Tibial nerve (tissue), 4 donors: ENCODE measurements at places on chromosomes 5 and 9. TPM values are rescaled to one million over a fixed set of nuclear protein-coding genes. Genes with fewer than 3 reads are reported as not detected.

ISCA1 gene
- total RNA-seq: 21.2 TPM

SLC6A7 gene
- not detected for total RNA-seq

FBP2 gene
- total RNA-seq: not detected

CDKN2A gene
- 3.0 TPM for total RNA-seq

GDA gene
- not detected for total RNA-seq

NEUROG1 gene
- not detected for total RNA-seq

SLCO4C1 gene
- not detected for total RNA-seq

PCDHA10 gene
- total RNA-seq: 3.1 TPM

- DNase-seq: no peak
Measured at GRCh38 chr9:100058699-100059579, 39.9 kb downstream of the ERP44 start.

- DNase-seq: no peak
Measured at GRCh38 chr9:70924380-70924779, 197.0 kb downstream of the TRPM3 start.

GRCh38 chr9:129962889-129963703 is 79.9 kb downstream of the FNBP1 start:
- DNase-seq: peak; percentile 64

DNA sequence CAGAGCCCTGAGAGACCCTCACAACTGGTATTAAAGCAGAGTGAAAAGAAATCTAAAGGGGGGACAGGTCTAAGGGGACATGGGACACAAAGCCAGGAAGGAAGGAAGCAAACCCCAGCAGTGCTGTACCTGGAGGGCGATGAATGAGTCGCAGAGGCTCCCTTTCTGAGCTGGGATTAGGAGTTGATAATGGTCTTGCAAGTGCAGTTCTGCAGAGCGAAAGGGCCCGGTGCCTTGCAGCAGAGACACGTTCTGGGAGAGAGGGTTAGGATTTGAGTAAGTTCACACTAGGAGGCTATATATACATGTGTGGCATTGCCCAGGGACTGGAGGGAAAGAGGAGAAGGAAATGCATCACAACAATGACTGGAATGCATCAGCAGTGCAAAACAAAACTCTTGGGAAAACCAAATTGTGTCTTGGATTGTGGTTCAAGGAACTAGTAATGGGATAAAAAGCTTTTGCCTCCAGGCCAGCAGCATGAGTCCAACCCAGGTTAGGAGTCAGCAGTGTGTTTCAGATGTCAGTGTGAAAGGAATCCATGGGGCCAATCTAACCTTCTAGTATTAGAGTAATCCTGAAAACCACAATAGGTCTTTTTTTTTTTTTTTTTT is 38.8 kb upstream of the LIFR start:
- DNase-seq: no peak

DNA sequence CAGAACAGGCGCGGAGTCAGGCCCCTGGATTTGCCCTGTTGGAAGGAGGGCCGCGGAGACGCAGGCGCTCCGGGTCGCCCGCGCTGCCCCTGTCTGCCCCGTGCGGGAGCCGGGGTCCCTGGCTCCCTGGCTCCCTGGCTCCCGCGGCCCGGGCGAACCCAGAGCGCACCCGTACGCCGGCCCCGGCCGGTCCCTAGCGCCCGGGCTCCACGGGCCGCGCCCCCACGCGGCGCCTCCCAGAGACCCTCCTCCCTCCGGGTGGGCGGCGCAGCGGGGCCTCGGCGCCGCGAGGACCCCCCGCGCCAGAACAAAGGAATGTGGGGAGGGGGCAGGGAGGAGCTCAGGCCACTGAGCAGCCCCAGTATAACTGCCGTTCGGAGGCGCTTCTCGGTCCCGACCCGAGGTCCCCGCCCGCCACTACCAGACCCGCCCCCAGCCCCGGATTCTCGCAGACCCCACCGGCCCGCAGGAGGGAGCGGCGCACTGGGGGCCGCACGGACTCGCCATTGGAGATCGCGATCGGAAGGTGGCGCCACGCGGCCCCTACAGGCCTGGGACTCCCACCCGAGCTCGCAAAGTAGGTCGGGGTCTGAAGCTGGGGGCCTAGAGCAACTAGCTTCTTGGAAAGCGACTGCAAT is 2.4 kb downstream of the NFIL3 start:
- no peak for DNase-seq

GRCh38 chr5:94180761-94181160 is 437.6 kb downstream of the KIAA0825 start:
- no peak for DNase-seq

DNA sequence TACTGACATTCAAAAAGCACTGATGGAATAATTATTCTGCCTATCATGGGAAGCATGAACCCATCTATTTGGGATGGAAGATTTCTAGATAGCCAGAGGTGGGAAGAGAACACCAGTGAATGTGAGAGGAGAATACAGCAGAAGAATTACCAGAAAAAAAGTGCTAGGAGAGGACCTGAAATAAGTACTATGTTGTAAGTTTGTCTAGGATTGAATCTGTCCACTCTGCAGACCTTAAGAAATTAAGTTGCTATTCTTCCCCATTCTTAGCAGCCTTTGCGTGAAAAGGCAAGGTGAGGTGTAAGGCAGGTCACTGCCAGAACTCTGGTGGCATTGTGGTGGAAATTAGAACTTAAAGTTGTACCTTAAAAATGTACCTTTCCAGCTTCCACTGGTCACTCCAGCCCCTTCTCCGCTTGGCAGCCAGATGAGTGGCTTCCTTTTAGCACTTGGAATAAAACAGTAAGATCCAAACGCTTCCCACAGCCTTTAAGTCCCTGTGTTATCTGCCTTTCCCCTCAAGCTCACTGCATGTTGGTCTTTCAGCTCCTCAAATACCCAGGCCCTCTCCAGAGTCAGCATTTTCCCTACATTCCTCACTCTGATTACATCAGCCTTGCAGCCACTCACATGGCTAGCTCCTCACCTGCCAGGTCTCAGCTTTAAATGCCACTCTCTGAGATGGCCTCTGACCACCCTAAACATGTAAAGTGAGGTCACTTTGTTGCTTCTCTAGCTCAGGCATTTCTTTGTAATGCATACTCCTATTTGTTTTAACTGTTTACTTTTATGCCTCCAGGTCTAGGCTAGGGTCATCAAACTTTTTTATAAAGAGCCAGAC is 253.0 kb downstream of the EPB41L4A start:
- DNase-seq: no peak

- DNase-seq: no peak
Measured at GRCh38 chr5:158970569-158971014, 129.1 kb downstream of the EBF1 start.

- DNase-seq: no peak
Measured at GRCh38 chr9:7006417-7006816, 248.6 kb downstream of the KDM4C start.

- DNase-seq: no peak
Measured at GRCh38 chr5:112757468-112758208, 20.0 kb downstream of the APC start.

GRCh38 chr5:137706841-137707240 is 29.0 kb downstream of the KLHL3 start:
- DNase-seq: no peak

DNA sequence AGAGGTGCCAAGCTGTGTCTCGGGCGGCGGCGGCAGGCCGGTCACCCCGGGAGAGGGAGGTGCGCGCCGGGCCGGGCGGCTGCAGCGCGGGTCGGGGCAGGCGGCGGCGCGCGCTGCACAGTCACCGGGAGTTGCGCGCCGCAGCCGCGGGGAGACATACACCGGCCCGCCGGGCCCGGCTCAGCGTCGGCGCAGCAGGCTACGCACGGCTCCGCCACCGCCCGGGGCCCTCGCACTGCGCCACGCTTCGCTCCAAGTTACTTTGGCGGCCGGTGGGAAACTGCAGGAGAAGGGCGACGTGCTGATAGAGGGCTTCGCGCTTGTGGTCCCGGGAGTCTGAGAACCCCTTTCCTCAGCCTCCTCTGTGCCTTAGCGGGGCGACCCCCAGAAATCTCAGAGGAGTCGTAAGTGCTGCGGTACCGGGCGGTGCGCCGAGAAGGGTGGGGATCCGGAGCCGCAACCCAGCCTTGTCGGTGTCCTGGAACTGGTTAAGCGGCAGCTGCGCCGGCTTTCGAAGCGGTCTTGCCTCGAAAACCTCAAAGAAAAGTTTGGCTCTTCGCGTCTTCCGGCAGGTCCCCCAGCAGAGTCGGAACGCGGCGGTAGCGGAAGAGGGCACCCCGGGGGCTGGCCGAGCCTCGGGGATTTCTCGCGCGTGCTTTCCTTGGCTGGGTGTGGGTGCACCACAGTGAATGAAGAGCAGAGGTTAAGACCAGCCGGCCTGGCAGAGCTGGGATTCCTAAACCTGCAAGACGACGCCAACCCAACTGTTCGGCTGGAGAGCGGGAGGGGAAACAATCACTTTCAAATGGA is at the start of gene EFNA5:
EFNA5 (minus strand) TSS at position 6 of the 810 bp plus-strand sequence.
- DNase-seq: no peak

DNA sequence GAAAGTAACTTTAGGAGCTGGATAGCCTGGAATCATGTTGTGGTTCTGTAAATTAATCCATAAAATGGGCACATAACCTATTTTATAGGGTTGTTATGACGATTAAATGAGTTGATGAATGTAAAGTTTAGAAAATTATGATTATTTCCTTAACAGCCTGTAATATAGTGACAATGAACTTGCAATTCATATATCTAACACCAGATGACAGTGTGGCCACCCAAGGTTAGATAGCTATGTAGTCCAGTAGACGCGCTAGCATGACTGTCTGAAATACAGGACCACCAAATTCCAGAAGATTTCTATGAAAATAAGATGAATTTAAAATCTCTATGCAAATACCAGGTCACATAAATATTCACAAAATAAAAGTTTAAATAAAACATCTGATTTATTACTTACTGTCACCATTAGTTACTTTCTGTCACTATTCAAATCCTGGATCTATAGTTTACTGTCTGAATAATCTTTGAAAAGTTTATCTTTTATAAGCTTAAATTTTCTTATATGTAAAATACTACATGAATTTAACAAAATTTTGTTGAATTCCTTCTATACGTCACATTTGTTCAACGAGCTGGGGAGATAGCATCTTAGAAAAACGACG is 26.1 kb upstream of the MACIR start:
- peak; percentile 5 for DNase-seq

GRCh38 chr5:61737301-61737963 is 405.4 kb downstream of the ZSWIM6 start:
- DNase-seq: no peak

DNA sequence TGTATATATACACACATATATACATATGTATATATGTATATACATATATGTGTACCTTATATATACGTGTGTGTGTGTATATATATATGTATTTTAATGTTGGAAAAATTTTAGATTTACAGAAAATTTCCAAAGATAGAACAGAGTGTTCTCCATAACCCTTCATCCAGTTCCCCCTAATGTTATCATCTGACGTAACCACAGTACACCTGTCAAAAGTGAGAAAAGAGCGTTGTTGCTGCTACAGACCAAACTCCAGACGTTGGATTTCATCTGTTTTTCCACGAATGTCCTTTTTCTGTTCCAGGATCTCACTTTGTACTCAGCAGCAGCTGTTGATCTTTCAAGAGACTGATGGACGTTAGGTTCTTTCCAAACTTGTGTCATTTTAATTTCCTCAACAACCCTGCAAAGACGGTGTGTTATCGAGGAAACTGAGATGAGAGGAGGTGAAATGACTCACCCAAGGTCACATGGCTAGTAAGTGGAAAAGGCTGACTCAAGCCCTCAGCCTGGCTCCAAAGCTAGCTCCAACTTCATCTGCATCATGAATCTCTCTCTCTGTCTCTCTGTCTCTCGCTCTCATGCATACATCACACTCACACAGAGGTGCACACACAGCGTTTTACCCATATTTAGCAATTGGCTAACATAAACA is 17.0 kb upstream of the NTNG2 start:
- no peak for DNase-seq

GRCh38 chr5:37184748-37185364 is 64.3 kb downstream of the CPLANE1 start:
- DNase-seq: no peak

- no peak for DNase-seq
Measured at GRCh38 chr9:104780796-104781395, 17.0 kb downstream of the NIPSNAP3B start.

DNA sequence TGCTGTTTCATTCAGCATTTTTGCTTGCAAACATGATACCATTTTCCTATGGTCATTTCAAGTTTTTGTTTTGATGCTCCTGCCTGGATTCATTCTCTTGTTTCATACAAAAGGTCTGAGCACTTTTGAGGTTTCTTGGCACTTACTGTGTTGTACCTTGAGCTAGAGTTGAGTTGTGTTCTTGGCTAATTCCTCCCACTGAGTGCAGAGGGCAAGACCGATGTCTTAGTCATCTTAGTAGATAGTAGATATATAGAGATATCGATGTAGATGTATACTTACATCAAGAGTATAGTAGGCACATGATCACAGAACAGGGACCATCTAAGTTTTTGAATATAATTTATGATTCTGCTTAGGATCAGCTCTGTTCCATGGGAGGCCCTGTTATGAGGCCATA is 366.6 kb downstream of the OSTF1 start:
- no peak for DNase-seq

- DNase-seq: no peak
Measured at GRCh38 chr9:78788101-78788500, 491.2 kb downstream of the PSAT1 start.
